ENCODE measurements at places on chromosomes 16 and 17.

GRCh38 chr17:50467114-50467854 is 1.4 kb downstream of the CHAD start:
- no peak for DNase-seq

GRCh38 chr17:74217037-74217730 is 3.8 kb downstream of the TTYH2 start:
- DNase-seq, result no peak

DNA sequence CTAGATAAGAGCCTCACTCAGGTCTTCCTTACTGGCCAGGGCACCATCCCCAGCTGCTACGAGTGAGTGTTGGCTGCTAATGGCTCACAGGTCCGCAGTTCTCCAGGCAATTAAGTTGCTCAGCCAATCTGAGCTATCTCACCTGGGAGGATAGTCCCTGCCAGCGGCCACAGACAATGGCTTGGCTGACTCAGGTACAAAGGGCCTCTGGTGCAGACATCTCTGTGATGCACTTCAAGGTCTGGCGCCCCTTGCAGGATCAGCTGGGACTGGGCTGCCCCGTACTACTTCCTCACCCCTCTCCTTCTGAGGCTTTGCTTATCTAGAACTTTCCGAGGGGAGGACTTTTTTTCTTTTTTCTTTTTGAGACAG is 49.2 kb upstream of the EMP2 start:
- no peak for DNase-seq

DNA sequence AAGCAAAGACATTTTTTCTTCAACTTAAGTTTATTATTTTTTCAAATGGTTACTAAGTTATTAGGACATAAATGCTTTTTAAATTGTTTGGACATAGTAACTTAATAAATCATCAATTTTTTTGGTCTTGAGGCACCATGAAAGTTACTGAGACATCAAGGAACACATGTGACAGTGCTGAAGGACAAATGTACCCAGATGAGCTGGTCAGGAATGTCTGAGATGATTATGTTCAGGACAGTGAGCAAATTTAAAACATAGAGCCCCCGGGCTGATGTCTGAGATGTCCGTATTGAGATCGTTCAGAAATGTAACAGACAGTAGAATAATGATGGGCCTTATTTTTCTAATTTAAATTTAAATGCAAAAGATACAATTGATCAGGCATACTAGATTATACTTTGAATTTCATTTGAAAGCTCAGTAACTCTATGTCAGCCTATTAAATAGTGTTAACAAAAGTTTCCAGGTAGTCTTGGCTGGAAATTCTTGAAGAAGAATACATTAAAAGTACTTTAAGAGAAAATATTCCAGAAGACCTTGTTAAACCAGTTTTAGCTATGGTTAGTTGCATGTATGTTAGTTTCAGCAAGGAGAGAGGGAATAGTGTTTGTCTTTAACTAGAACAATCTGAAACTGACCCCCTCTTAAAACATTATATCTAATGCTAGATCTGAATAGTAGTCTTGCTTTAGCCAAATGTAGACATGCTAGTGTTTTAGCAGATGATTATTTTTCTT is 36.4 kb downstream of the SEC14L1 start:
- no peak for DNase-seq

Measured in cortex of kidney (tissue), 1 donor.